ENCODE measurements at places on chromosomes 5 and 9. TPM values are rescaled to one million over a fixed set of nuclear protein-coding genes. Genes with fewer than 3 reads are reported as not detected.

The PCDHB2 gene
- total RNA-seq = 1.4 TPM

The CAMK2A gene
- 18.4 TPM for total RNA-seq

The MAPK9 gene
- 43.6 TPM for total RNA-seq

The HMMR gene
- 0.65 TPM for total RNA-seq

The CTSV gene
- 0.15 TPM for total RNA-seq

The DRD1 gene
- total RNA-seq = not detected

The TRIO gene
- 46.6 TPM for total RNA-seq

The CNTFR gene
- total RNA-seq = 40.5 TPM

The SLC6A3 gene
- not detected for total RNA-seq

The PURA gene
- 25.7 TPM for total RNA-seq

The REXO4 gene
- total RNA-seq = 16.3 TPM

The SH3PXD2B gene
- total RNA-seq = 5.1 TPM

The CWC27 gene
- 19.9 TPM for total RNA-seq

The PAX5 gene
- not detected for total RNA-seq

The IFNA14 gene
- not detected for total RNA-seq

The PRR16 gene
- 7.3 TPM for total RNA-seq

The OTP gene
- total RNA-seq = not detected

The GALNT10 gene
- 15.4 TPM for total RNA-seq

The IRX4 gene
- 0.21 TPM for total RNA-seq

The TMEM203 gene
- total RNA-seq = 28.9 TPM

The N4BP3 gene
- total RNA-seq = 0.19 TPM

The P4HA2 gene
- 58.9 TPM for total RNA-seq

The LAMC3 gene
- total RNA-seq = 2.6 TPM

The SQSTM1 gene
- 307 TPM for total RNA-seq

The FGF1 gene
- total RNA-seq = 39.2 TPM

The PROP1 gene
- total RNA-seq = not detected

The TOR1B gene
- total RNA-seq = 8.8 TPM

The MYOZ3 gene
- total RNA-seq = 4.9 TPM

The DPYSL3 gene
- total RNA-seq = 47.3 TPM

The EPB41L4A gene
- total RNA-seq = 24.9 TPM

The ARSI gene
- 0.49 TPM for total RNA-seq

The UGCG gene
- 10.5 TPM for total RNA-seq

The PCDHGA3 gene
- 4.9 TPM for total RNA-seq

The EQTN gene
- not detected for total RNA-seq

The MEGF9 gene
- 14.5 TPM for total RNA-seq

The GRIN3A gene
- total RNA-seq = 0.18 TPM

The CDH6 gene
- 1.3 TPM for total RNA-seq

The FTMT gene
- total RNA-seq = not detected

The CYSRT1 gene
- not detected for total RNA-seq

The PTPA gene
- total RNA-seq = 115 TPM

The BSPRY gene
- total RNA-seq = 2.0 TPM

The FOXD4L5 gene
- 0.11 TPM for total RNA-seq

The PCDHB7 gene
- total RNA-seq = 1.6 TPM

The NXNL2 gene
- not detected for total RNA-seq

The NIPAL4 gene
- 1.0 TPM for total RNA-seq

The SPAG8 gene
- total RNA-seq = 6.0 TPM

The PSAT1 gene
- 1.0 TPM for total RNA-seq

The HRH2 gene
- 21.0 TPM for total RNA-seq

The HINT2 gene
- total RNA-seq = 60.4 TPM

The DNM1 gene
- total RNA-seq = 4.4 TPM

The CDKN2B gene
- 1.7 TPM for total RNA-seq

The ORM2 gene
- not detected for total RNA-seq

The CA9 gene
- total RNA-seq = 1.1 TPM

The FAM114A2 gene
- 28.9 TPM for total RNA-seq
